ENCODE measurements at places on chromosomes 12 and 14. TPM values are rescaled to one million over a fixed set of nuclear protein-coding genes. Genes with fewer than 3 reads are reported as not detected.

GRCh38 chr12:124593176-124593575 lies 25.8 kb upstream of the NCOR2 start:
- DNase-seq, result peak; percentile 74
- H3K4me1 ChIP-seq, result peaks cover 24% of the 10 kb centered on the region
- no peaks in the 10 kb centered on the region for H3K36me3 ChIP-seq
- H3K4me3 ChIP-seq, result no peak overlapping the region
- H3K27ac ChIP-seq, result no peak overlapping the region

- no peaks in the 10 kb centered on the region for H3K4me1 ChIP-seq
- DNase-seq, result peak; percentile 91
- H3K27me3 ChIP-seq, result peaks cover 18% of the 10 kb centered on the region
- no peak overlapping the region for H3K4me3 ChIP-seq
- no peak overlapping the region for H3K27ac ChIP-seq
Measured at GRCh38 chr12:109736552-109737108, 23.0 kb downstream of the FAM222A start.

DNA sequence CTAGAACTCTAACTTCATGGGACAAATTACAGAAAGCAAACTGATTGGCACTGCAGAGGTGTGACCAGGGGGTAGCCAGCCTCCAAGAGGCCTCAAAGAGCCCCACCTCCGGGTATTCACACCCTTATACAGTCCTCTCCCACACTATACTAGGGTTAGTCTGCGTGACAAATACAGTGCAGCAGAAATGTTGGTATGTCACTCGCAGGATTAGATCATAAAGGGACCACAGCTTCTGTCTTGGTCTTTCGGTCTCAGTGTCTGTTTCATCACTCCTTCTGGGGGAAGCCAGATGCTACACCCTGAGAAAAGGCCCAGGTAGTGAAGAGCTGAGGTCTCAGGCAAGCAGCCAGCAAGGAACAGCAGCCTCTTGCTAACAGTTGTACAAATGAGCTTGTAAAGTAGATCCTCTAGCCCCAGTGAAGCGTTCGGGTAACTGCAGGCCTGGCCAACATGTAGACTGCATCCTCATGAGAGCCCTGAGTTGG lies 68.9 kb upstream of the SAV1 start:
- no peak overlapping the region for H3K4me3 ChIP-seq
- no peak for DNase-seq
- peaks cover 15% of the 10 kb centered on the region for H3K4me1 ChIP-seq
- H3K36me3 ChIP-seq, result peaks cover 36% of the 10 kb centered on the region

Gene DDX11
- 28.9 TPM for total RNA-seq

Gene AICDA
- not detected for total RNA-seq

Measured in osteoblast (primary cell).